AG04450 (cell line): ENCODE measurements at places on chromosomes 3 and 15. TPM values are rescaled to one million over a fixed set of nuclear protein-coding genes. Genes with fewer than 3 reads are reported as not detected.

DNA sequence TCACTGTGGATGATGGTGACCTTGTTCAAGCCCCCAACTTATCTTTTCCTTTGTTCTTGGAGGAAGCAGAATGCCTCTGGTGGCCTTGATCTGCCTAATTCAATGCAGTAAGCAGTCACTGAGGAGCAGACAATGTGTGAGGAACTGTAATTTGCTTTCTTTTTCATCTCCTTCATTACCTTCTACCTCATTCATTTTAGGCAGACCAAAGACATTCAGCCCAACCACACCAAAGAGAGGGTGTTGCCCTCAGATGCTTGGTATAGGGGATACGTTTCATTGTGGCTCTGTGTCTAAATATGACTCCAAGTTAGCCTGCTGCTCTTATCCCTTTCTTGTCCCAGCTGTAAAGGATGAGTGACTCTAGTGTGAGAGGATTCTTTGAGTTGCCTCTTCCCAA, 15.3 kb downstream of the EXOSC7 start:
- DNase-seq, result no peak

GRCh38 chr3:112873632-112874031, 27.0 kb upstream of the CD200R1L start:
- DNase-seq, result no peak

The KBTBD12 gene
- not detected in 2 replicates for polyA plus RNA-seq

The PLCH1 gene
- 0.04 TPM in 1 of 2 replicates, not detected in the other for polyA plus RNA-seq

GRCh38 chr3:146543461-146544001, 876 bp downstream of the PLSCR1 start:
- DNase-seq, result no peak

The LRRIQ4 gene
- not detected in 2 replicates for polyA plus RNA-seq

The CPLX3 gene
- polyA plus RNA-seq, result not detected in 2 replicates

GRCh38 chr3:138960417-138960852, 13.4 kb downstream of the FOXL2NB start:
- DNase-seq, result no peak

The GNAT1 gene
- polyA plus RNA-seq, result not detected in 2 replicates

DNA sequence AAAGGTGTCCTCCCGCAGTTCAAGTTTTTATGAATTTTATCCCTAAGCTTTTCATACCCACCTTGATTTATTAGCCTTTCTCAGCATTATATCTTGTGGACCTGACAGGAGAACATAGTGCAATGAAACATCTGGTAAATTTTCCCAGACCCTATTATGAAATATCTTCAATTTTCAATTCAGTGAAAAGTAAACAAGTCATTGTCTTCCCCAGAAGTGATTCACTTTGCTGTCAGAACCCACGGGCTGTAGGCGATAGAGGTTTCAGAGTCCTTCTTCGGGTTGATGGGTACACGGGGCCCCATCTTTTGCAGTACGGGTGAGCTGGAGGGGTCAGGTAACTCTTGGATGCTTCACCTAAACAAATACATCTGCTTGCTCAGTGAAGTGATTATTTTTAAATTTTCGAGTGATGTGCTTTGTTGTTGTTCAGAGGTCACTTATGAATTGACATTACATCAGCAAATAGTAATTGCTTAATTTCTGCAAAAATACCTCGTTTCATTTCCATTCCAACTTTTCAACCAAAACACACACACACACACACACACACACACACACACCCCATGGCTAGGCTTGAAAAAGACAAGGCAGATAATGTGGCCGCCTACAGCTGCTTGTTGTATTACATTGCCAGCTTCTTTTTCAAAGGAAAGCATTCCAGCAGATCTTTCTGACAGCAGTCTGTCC, 102.9 kb downstream of the SEMA6D start:
- no peak for DNase-seq

DNA sequence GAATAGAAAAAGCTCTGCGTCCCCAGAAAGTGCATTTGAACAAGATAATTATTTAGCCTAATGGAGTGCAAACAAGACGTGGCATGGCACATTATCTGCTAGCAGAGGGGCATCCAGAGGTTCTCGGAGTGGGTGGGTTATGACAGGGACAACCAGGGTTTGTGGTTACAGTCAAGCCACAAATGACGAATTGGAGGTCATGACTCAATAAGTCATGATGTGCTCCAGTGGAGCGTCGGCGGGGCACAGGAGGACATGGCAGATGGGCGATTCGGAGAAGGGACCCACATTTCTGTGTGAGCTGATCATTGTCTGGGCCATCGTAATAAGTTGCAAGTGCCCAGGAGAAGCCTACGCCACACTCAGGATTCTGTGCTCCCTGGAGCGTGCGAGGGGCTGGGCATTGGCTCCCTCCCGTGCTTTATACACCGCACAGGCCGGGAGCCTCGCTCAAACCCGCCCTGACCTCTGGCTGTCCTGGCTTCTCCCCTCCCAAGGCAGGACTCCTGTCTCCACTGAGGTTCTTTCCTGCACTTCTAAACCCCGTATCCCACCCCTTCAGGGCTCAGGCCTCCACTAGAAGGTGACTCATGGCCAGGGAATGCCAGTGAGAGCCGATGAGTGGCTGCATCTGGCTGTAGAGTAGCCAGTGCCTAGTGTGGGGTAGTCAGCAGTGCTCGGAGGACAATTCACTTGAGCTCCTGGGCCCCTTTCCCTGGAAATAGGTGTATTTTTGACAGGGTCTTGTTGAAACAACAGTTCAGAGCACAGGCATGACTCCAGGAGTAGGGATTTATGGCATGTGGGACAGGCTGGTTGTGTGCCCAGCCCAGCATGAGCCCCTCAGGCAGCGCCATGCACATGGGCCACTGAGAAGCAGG, 67.4 kb downstream of the GRIP2 start:
- peak; percentile 73 for DNase-seq

GRCh38 chr3:179651687-179652446, 973 bp upstream of the USP13 start:
- no peak for DNase-seq

- no peak for DNase-seq
These were observed 91.8 kb downstream of the LIPC start for GRCh38 chr15:58523634-58524033.

DNA sequence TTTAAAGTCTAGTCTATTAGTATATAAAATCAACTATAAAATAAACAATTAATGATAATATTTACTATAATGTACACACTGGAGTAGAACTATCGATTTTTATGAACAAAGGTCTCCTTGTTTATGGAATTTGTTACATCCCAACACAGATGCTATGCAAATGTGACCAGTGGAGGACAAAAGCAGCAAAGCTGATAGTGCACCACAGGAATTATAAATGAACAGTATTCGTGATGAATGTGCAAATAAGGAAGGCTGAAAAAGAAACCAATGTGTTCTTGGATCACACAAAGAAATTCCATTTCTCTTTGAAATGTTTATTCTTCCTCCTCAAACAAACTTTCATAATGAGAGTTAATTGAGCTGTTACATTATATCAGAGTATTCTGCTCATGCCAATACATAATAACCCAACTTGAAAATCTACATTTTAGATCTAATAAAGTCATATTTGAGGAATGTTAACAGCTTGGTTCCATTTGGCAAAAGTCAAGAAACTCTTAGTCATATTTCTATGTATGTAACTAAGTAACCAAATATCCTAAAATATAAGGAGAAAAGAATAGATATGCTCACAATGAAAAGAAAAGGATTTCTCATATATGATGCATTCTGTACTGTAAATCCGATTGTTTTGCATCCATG, 79.3 kb downstream of the NEK10 start:
- no peak for DNase-seq

GRCh38 chr3:105829229-105829628, 39.6 kb downstream of the CBLB start:
- DNase-seq, result no peak

DNA sequence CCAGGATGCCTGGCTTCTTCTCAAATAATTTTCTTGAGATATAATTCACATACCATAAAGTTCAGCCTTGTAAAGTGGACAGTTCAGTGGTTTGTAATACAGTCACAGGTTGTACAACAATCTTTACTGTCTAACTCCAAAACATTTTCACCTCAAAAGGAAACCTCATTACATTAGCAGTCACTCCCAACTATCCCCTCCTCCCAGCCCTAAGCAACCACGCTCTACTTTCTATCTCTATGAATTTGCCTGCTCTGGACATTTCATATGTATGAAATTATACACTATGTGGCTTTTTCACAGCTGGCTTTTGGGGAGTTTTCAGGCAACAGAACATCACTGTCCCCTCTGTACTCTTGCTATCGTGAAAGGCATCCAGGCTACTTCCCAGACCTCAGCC, 17.5 kb downstream of the TGM5 start:
- DNase-seq, result no peak

DNA sequence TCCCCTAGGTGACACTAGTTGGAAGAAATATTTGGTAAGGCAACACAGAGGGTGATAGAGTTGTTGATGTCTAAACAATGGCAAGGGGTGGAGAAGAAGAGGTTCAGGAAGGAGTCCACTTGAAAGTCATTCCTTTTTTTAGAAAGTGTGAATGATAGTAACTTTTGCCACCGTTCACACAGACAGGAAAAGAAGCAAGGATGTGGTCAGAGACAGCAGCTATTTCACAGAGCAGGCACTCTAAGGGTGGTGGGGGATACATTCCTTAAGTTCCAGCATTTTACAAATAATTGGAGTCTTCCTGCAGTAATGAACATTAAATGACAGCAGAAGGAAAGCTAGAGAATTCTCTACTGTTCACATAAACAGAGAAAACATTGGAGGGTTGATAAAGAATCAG, 75.4 kb upstream of the ZNF385D start:
- no peak for DNase-seq

The DGKG gene
- polyA plus RNA-seq, result 4.8 and 5.1 TPM in 2 replicates

DNA sequence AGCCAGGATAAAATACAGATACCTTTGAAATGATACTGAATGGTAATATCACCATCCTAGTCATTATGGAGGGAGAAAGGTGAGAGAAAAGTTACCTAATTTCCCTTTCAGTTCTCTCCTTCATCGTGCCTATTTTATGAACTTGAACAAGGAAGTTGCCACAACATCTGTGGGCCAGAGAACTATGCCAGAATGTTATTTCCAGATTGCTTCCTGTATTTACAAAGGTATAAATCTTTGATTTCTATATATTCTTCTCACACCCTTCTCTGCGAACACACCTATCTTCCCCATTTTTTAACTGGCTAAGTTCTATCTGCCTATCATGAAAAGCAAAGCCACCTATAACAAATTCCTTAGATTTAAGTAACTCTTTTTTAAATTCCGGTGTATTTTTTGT, 163.6 kb upstream of the GRM7 start:
- no peak for DNase-seq

DNA sequence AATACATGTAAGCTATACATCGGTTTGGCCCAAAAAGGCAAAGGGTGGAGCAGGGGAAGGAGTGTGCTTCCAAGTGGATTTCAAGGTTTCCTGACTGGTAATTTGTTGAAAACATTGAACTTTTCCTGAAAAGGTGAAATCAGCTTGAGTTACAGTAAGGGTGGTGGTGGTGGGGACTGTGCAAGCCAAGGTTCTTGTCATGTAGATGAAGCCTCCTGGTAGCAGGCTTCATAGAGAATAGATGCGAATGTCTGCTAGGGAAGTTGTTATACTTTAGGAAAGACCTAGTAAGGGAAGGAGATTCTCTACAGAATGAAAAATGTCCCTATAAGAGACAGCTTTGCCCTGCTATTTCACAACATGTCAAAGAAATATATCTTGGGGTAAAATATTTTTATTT, 528.2 kb upstream of the CBLB start:
- no peak for DNase-seq

GRCh38 chr15:101307048-101307896, 12.2 kb upstream of the SNRPA1 start:
- no peak for DNase-seq
